Right lung (tissue), 10 donors: ENCODE measurements at places on chromosomes 3 and 15. TPM values are rescaled to one million over a fixed set of nuclear protein-coding genes. Genes with fewer than 3 reads are reported as not detected.

GRCh38 chr3:33645060-33645647, 72.9 kb downstream of the CLASP2 start:
- DNase-seq, result no peak

GRCh38 chr3:125140818-125141595, 71.5 kb downstream of the SLC12A8 start:
- no peak for DNase-seq

DNA sequence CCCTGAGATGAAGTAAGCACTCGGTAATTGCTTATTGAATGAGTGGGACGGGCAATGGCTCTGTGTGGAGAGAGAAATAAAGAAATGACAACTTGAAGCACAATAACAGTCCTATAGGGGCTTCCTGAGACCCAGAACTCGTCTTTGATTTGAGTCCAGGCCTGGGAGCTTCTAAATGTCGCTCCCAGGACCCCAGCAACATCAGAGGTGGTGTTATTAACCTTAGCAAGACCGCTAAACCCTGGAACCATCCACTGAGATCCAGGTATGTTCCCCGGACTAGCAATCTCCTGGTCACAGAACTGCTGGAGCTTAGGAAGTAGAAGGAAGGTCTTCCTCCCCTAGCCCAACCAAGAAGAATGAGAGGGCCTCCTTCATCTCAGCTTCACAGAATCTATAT, 160.0 kb downstream of the MINAR1 start:
- no peak for DNase-seq

DNA sequence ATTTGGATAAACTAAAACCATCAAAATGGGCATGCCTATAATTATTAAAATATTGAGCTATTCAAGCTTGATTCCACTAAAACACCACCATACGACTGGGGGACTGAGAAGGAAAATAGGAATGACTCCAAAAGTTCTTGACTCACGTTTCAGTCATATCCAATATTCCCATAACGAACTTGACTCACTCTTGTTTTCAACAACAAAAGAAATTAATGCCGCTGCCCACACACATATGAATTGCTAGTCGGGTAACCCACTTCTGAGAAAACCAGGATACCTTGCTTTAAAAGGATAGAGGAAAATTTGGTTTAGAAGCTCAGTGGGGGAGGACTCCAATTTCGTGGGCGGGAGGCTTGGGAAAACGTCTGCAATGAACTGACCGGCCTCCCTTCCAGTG, 5.2 kb downstream of the HTR3C start:
- no peak for DNase-seq

- DNase-seq, result no peak
These were observed 185.0 kb downstream of the OR4M2 start for GRCh38 chr15:22265056-22265945.

GRCh38 chr3:63921741-63922482, 9.7 kb upstream of the SCAANT1 start:
- DNase-seq, result no peak

GRCh38 chr15:32774022-32774421, 56.2 kb downstream of the GREM1 start:
- DNase-seq, result no peak

- no peak for DNase-seq
These were observed 43.1 kb downstream of the PEAK1 start for GRCh38 chr15:77376770-77377169.

DNA sequence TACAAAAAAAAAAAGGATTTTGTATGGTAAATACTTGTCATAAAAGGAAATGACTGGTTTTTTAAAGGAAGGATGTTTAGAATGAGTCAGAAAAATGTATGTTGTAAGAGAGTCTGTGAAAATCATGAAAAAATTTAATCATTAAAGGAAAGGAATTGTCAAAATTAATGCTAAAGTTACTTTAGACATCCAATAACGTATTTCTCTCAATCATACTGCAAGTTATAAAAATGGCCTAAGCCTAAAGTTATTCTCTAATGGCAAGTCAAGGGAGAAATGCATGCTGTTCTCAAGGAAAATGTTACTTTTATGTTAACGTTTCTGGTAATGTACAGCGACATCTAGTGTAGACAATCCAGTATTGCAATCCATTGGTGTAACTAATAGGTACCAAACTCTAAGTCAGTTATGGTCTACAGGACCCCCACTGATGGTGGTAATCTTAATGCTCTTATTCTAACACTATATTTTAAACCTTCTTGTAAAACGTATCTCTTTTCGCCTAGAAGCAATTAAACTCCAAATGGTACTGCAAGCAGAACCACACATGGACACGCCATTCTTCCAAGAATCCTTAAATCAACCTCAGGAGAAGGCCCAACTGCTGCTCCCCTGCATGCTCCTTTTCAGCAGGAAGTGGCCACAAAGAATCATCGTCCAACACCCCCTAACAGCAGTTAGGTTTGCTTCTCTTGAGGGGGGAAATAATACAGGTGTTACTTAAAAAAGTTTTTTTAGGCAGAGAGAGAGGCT, 35.2 kb downstream of the NCEH1 start:
- DNase-seq, result no peak

UPK1B gene
- polyA plus RNA-seq, result 0.09 TPM

ZNF774 gene
- polyA plus RNA-seq, result 4.9 TPM
